ENCODE measurements at places on chromosomes 12 and 14.
A peak's percentile ranks its signal among the peaks of the same experiment; 100 is the strongest.

GRCh38 chr14:86331341-86331740 is 801.4 kb downstream of the FLRT2 start:
- DNase-seq = no peak

DNA sequence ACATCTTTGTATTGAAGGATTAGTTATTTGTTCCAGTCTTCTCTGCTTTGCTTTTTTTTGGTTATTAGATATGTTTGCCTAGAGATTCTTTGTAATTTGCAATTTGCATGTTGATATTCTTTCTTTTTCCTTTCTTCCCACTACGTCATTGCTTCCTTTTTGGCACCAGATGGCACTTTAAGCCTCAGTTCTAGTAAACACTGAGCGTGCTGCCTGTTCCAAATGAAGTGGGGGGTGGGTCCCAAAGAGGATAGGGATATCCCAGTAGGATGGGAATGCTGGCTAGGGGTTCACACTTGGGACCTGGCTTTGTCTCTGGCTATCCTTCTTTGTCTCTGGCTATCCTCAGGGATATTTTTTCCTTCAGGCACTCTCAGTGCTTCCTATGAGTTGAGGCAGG is 17.0 kb downstream of the EAPP start:
- DNase-seq = no peak

GRCh38 chr12:52029685-52030084 is 21.6 kb upstream of the NR4A1 start:
- DNase-seq = peak; percentile 89

DNA sequence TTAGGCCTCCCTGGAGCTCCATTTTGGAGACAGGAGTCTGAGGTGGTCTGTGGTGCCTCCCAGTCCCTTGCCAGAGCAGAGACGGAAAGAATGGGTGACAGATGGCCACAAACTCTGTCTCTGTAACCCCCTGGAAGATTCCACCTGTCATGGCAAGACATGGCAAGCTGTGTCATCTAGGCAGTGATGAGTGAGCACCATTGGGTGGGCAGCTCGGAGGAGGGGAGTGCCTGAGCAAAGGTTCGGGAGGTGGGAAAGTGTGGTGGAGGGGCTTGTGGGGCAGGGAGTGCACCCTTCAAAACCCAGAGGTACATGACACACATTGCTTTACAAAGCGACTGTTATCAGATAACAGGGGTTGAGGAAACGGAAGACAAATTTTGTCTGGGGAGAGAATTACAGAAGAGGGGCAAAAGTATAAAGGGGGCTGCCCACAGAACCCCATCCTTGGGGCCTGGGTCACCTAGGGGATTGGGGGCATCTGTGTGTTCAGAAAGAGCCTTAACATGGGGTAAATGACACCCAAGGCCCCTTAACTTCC is 3.5 kb downstream of the RIN3 start:
- no peak for DNase-seq

DNA sequence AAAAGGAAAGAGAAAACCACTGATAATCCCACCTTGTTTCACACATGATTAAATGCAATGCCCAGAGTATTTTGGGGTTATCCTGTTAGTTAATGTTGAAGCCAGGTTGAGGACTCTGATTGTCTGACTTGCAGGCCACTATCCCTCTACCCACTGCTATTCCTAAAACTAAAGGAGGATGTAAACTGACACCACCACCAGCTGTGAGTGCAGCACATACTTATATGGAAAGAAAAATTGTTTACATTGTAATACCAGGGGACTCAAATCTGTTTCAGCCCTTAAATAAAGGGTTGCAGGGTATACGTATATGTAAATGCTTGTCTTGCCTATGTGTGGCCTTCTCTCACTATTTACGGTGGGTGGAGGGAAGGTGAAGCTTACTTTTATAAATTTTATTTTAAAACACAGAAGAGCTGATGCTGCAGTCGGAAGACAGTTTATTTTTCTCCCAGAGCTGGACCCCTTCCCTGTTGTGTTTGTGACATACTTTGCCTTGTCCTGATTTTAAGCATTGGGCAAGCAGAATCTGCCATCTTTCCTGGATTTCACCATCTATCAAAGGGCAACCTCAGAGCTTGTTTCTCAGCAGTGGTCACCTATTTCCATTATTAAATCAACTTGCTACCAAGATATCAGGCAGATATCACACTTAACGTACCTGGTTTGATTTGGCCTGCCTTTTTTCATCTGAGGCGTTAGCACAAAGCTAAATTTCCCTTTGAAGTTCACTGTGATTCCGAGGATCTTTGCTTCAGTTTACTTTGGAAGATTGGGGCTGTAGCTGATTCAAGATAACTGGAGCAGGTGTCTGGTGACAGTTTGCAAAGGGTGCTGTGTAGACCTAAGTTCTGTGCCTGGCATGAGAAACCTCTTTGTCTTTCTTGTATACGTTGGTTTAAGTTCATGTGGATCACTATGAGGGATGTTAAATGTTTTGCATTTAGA is 25.2 kb downstream of the DAAM1 start:
- no peak for DNase-seq

- no peak for DNase-seq
These were observed 9.1 kb downstream of the BORCS5 start for GRCh38 chr12:12365931-12366431.

GRCh38 chr12:56980268-56980667 is 22.9 kb upstream of the RDH16 start:
- no peak for DNase-seq

DNA sequence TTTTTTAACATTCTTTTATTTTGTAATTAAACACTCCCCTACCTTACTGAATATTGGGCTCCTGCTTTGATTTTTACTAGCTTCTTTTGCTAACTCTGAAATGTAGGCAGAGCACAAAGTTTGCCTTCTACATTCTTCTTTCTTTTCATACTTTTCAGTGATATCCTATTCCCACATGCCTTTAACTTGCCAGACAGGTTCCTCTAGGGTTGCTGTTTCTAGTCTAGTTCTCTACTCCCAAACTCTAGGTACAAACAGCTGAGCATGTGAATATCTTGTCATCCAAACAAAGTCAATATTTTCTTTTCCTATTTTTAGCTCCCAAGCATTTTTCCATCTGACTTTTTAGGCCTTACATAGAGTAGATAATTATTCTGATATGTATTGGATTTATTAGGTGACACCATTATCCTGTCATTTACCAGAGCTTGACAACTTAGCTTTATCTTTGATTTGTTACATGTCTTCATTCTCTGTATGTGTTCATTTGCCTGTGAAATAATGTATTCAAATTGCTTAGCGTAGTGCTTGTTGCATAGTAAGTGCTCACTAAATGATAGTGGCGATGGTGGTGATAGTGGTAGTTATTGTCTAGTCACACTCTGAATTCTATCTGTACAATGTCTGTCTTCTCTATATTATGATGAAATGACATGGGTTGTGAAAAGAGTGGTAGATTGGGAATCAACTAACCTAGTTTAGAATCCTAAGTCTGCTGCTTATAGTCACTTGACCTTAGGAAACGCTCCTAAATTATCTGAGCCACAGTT is 73.6 kb upstream of the DNM1L start:
- no peak for DNase-seq

- DNase-seq = peak; percentile 11
These were observed 16.7 kb downstream of the OR9K2 start for GRCh38 chr12:55142669-55143565.

GRCh38 chr14:101351769-101352168 is 209.5 kb upstream of the DIO3 start:
- no peak for DNase-seq

DNA sequence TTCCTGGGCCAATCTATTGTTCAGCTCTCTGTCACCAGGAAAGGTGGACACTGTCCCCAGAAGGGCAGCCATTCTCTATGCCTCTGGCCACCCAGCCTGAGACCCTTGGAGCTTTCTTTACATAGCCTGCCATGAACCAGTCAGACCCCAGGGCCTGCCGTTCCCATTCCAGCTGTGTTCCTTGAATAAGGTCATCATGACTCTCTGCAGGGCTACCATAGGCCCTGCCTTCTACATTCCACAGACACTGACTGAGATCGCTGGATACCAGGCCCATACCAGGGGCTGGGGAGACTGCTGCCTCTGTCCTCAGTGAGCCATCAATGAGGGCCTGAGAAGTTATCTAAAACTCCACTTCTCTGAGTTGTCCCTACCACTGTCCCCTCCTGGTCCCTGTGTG is 75.5 kb downstream of the SYNE3 start:
- no peak for DNase-seq

DNA sequence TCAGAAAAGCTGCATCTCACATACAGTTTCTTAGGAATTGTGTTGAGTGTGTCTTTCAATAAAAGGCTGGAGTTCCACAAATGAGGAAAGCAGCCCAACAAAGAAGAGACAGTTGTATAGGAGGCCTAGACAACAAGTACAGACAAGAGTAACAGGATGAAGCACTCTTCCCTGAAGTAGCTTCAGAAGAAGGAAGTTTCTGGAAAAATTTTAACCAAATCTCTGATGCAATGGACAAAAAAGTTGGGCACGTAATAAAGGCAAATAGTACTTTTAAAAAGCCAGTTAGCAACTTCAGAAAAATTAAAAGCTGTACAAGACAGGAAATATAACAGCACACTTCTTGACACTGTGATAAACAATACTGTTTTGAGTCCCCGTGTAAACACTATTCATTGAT is 134.1 kb upstream of the PLEKHG7 start:
- no peak for DNase-seq

DNA sequence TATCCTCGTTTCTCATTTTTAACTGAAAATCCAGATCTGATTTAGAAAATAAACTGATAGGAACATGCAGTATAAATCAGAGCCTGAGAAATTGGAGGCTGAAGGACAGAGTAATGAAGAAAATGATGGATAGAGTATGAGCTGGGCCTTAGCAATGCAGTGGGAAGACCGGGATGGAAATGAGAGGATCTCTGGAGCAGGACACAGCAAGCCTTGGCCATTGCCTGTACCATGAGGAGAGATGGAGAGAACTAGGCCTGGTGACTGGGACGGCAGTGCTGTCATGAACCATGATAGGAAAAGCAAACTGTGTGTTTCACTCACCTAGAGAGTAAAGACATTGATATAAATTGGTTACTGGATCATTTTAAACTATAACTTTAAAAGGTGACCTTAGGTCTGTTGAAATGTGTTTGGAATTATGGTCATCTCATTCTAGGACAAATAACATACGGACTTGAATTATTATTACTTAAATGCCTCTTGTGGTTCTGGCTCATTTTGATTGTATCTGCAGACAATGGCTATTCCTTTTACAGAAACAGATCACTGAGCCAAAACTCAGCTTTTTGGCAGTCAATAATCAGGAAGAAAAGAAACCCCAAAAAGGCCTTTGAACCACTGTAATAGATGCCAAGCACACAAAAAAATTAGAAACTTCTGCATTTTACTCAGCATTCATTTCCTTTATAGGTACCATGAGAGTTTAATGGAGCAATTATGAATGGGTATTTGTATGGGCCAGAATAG is 251.9 kb upstream of the PRKD1 start:
- no peak for DNase-seq

GRCh38 chr14:79098324-79098723 is 928.2 kb downstream of the NRXN3 start:
- DNase-seq = no peak

GRCh38 chr14:53368066-53368465 is 214.9 kb upstream of the DDHD1 start:
- DNase-seq = no peak

GRCh38 chr14:90755661-90756304 is 60.4 kb downstream of the TTC7B start:
- DNase-seq = no peak

- DNase-seq = no peak
These were observed 16.6 kb downstream of the NOXRED1 start for GRCh38 chr14:77406718-77407117.

All from thyroid gland (tissue), 4 donors.